ENCODE measurements at places on chromosomes 16 and 17. TPM values are rescaled to one million over a fixed set of nuclear protein-coding genes. Genes with fewer than 3 reads are reported as not detected.

DNA sequence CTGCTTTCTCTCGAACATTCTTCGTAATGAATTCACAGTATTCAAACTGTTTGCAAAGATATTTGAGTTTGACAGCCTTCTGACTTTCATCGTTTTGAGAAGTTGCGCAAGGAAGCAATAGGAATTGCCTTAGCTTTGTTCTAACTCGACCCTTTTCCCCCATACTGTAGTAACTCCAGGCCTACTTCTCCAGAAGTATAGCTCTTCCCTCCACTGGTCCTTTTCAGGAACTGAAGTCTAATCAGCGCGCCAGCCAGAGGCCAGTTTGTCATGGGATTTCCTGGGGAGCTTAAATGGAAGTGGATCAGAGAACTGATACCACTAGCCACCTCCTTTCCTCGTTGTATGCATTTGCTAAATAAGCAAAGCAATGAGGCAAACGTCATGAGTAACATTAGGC lies 27.9 kb downstream of the CDR2 start:
- no peak for DNase-seq

DNA sequence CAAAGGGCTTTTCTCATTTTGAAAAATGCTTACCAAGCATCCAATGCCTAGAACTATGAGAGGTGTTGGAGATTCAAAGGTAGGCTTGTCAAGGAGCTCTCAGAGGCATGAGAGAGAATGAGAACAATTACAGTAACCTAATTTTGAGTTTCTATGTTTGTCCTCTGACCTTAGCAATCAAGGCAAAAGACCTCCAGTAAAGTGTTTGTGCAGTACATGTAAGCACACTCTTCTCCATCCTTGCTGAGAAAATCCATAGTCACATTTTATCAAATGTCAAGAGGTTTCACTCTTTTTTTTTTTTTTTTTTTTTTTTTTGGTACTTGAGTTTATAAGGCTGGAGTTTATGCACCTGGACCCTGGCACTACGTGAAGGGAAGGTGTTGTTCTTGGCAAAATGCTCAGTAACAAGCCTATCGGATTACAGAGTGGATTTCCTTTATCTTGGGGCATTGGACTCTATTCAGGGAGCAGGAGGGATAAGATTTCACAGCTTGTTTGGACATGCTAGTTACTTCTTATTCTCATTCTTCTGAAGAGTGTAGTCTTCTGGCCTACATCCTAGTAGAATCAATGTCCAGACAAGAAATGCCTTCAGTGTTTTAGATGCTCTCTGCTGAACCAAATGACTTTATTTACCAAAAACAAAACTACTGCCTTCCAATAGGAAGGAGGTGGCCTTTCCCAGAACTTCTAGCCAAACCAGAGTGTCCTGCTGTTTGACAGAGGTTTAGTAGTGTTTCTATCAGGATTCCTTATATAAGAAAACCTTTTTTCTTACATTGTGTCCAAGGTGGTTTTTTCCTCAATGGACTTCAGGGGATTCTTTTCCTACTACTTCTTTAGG lies 21.9 kb downstream of the KCNJ2 start:
- DNase-seq = no peak

- DNase-seq = no peak
Observed at GRCh38 chr16:7545251-7545650, 212.6 kb downstream of the RBFOX1 start.

GRCh38 chr16:35733278-35733965 lies 2274.0 kb downstream of the TP53TG3F start:
- DNase-seq = no peak

DNA sequence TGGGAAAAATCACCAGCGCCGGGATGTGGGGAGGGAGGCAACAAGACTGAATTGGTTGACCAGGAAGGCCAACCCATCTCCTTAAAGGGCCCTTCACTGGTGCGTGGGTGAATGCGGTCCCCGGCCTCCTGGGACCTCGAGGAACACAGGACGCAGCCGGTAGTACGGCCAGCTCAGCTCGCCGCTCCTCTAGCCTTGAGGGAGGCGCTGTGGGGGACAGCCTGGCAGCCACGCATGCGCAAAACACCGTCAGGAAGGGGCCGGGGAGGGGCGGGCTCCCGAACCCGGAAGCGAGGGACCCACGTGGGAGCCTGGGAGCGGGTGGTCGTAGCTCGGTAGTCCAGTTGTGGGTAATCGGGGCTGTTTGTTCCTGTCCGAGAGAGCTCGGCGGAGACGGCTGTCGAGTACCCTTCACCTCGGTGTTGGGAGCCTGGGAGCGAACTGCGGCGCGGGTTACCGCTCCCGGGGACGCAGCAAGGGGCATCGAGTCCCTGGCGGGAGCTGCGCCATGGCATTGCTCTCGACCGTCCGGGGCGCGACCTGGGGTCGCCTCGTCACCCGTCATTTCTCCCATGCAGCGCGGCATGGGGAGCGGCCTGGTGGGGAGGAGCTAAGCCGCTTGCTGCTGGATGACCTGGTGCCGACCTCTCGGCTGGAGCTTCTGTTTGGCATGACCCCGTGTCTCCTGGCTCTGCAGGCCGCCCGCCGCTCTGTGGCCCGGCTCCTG lies at the start of gene MRM1:
MRM1 (plus strand) TSS at position 281 of the 727 bp plus-strand sequence; CDS start at position 509, 228 bp downstream.
- DNase-seq = peak; percentile 75

- DNase-seq = no peak
Observed at GRCh38 chr17:40551879-40552768, 13.1 kb downstream of the CCR7 start.

- no peak for DNase-seq
Observed at GRCh38 chr16:87245511-87245910, 71.7 kb downstream of the C16orf95 start.

GRCh38 chr16:51535591-51535990 lies 384.5 kb upstream of the SALL1 start:
- no peak for DNase-seq

DNA sequence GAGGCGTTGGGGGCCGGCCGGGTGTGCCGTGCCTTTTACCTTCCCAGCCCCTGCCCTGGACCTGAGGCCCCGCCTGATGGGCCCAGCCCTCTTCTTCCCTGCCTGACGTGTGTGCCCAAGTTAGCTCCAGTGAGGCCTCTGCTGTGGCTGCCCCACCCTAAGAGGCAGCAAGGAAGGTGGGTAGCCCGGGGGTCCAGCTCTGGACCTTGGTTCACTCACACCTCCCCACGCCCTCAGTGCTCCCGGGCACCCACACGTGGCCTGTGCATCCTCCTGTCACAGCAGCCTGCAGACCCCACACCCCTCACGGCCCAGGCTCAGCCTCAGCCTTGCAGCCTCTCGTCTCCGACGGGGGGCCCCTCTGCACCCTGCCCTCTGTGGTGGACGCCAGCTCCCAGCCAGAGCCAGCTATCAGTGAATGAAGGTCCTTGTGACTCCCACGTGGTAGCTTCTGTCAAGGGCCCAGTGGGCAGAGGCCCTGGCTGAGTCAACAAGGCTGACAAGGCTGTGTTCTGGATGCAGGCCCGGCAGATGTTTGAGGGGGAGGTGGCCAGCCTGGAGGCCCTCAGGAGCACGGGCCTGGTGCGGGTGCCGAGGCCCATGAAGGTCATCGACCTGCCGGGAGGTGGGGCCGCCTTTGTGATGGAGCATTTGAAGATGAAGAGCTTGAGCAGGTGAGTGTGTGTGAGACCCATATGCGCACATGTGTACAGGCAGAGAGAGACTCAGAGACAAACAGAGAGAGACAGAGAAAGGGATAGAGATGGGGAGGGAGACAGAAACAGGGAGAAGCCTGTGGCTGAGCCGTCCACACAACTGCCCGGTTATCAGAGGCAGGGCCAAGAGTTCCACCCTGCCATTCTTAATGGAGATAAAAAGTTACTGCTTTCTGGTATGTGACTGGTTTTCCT lies 2.8 kb downstream of the FN3K start:
- DNase-seq = no peak

GRCh38 chr16:68902003-68902968 lies 59.0 kb downstream of the TANGO6 start:
- DNase-seq = peak; percentile 76

DNA sequence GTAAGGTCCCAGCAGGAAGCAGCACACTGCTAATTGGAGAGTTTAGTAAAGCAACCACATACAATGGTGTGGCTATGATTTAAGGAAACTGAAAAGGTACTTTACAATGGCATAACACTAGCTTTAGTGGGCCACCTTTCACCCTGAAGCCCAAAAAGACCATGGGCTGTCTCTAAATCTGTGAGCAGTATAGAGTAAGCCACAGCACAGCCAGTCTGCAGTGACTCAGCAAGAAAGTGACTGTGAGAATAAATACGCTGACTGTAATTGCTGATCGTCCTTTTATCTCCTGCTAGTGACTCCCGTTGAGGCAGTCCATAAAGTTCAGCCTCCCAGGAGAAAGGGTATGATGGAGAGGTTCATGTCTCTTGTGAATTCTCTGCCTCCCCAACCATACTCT lies 679.8 kb upstream of the KIF2B start:
- no peak for DNase-seq

DNA sequence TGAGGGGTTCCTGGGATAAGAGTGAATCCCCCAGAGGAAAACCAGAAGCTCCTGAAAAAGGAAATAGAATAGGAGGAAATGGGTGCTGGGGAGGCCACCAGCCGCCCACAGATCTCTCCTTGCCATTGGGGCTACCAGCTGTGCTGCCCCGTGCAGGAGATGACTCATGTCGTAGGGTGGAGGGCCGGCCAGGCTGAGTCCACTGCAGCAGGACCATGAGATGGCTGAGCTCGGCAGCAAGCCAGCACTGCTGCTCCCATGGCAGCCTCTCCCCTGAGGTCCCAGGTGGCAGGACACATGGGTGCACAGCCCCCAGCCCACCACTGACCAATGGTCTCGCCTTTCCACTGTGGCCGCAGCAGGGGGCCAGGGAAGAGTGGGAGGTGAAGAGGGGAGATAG lies 95.5 kb downstream of the GNAO1 start:
- DNase-seq = no peak

DNA sequence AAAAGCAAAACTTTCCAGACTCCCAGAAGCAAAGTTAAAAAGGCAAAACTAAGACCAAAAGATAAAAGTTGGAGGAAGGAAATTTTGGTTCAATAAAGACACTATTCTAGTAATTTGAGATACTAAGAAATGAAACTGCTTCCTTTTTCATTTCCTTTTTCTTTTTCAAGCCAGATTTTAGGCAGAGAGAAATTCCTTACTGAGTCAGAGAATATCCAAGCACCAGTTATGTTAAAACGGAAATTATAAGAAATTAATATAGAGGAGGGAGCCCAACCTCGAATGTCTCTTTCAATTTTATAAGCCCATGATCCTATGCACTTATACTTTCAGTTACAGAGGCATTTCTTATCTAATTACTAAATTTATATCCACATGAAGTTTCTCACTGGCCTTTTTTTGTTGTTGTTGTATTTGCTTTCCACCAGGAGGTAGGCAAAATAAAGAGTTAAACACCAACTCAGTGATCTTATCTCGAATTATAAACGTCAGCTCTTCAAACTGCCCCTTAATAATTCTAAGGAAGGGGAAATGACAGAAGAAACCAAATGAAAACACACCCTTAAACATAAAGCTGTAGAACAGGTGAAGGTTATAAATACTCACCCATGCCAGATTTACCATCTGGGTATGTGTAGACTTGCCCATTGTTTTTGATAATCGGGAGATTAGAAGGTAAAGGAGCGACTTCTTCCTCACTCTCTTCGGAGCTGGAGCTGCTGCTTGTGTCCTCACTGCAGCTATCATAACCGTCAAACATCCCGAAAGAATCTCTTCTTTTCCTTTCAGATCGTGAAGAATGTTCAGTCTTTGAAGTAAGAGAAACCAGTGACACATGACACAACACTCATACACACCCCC lies 35.2 kb downstream of the MBTD1 start:
- no peak for DNase-seq

GRCh38 chr16:1839554-1839953 lies 12.5 kb downstream of the FAHD1 start:
- DNase-seq = no peak

- DNase-seq = no peak
Observed at GRCh38 chr17:47279062-47279801, 25.6 kb downstream of the ITGB3 start.

DNA sequence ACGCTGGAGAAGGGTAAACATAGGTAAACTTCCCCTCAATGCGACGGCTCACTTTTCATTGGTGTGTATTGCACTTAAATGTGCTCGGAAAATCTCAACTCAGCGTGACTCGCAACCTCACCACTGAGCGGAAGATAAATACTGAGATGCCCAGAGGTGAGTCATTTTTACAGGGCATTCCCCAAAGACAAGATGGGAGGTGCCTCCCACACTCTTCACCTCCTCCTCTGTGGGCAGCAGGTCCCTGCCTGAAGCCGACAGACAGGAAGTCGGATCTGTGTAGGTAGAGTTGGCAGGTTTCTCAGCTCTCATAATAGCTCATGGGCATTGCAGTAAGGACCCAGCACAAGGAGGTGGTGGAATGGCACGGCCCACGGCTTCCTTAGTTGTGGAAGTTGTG lies 274.6 kb upstream of the HSBP1 start:
- DNase-seq = no peak

The TOM1L2 gene
- 52.0 TPM for polyA plus RNA-seq

The OTOP2 gene
- not detected for polyA plus RNA-seq

The HBQ1 gene
- polyA plus RNA-seq = 1.0 TPM

The CCDC144A gene
- 6.0 TPM for polyA plus RNA-seq

The CTRB2 gene
- polyA plus RNA-seq = 0.18 TPM

The ZNF205 gene
- 15.7 TPM for polyA plus RNA-seq

The PMFBP1 gene
- polyA plus RNA-seq = 3.0 TPM

The MSLN gene
- 24.8 TPM for polyA plus RNA-seq

The GSG1L gene
- 0.92 TPM for polyA plus RNA-seq
